ENCODE measurements at places on chromosomes 5 and 9. TPM values are rescaled to one million over a fixed set of nuclear protein-coding genes. Genes with fewer than 3 reads are reported as not detected.

Gene GABRB2
- total RNA-seq: 0.94 TPM

Gene PTPRD
- total RNA-seq: 58.0 TPM

Gene SOX30
- 1.4 TPM for total RNA-seq

Gene ROPN1L
- not detected for total RNA-seq

GRCh38 chr5:127870914-127871313 is 167.7 kb downstream of the CCDC192 start:
- H3K36me3 ChIP-seq: no peaks in the 10 kb centered on the region
- H3K27me3 ChIP-seq: no peaks in the 10 kb centered on the region
- H3K4me1 ChIP-seq: no peaks in the 10 kb centered on the region
- DNase-seq: no peak
- H3K4me3 ChIP-seq: no peak overlapping the region

DNA sequence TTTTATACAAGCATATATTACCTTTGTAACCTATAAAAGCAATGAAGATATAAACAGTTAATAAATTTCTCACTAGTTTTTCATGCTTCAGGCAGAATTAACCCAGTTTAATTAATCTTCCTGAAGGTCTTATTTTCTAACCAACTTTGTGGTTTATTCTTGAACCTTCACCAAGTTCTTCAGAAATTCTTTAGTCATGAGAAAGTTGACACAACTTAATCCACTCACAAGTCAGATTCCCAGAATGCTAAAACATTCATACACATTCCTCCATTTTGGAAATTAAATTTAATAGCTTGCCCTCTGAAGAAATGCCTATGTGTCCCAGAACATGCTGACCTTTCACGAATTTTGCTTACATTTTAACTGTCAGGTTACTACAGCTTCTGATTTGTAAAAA is 105.4 kb upstream of the PAM start:
- no peak overlapping the region for H3K4me3 ChIP-seq
- H3K36me3 ChIP-seq: no peaks in the 10 kb centered on the region
- DNase-seq: no peak
- H3K27me3 ChIP-seq: no peaks in the 10 kb centered on the region

DNA sequence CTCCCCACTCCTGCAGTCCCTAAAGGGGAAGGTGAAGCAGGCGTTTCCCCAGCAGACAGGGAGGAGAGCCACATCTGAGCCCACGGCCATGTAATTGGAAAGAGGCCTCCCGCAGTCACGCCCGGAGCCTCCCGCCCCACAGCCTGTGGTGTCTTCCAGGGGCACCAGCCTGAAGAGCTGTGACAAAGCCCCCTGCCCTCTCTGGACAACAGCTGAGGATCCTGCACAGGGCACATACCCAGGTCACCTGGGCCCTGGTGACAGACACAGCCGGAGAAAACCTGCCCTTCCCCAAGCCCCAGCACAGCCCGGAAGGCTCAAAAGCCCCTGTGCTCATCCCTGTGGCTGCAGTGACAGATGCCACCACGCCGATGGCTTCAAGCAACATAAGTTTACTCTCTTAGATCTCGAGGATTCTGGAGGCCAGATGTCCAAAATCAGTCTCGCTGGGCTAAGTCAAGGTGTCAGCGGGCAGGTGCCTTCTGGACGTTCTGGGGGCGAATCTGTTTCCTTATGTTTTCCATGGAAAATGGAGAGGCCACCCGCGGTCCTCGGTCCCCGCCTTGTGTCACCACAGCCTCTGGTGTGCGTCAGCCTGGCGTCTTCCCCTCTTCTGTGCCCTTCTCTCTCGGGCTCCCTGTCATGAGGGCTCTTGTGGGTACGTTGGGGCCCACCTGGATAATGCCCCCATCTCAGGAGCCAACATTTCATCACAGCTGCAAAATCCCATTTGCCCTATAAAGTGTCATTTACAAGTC is 71.5 kb downstream of the PSMB7 start:
- H3K27ac ChIP-seq: no peak overlapping the region
- no peaks in the 10 kb centered on the region for H3K4me1 ChIP-seq
- no peak for DNase-seq
- H3K27me3 ChIP-seq: no peaks in the 10 kb centered on the region

- H3K4me1 ChIP-seq: no peaks in the 10 kb centered on the region
- no peaks in the 10 kb centered on the region for H3K27me3 ChIP-seq
- H3K27ac ChIP-seq: no peak overlapping the region
These were observed 115.3 kb downstream of the UNC13B start for GRCh38 chr9:35277171-35277520.

DNA sequence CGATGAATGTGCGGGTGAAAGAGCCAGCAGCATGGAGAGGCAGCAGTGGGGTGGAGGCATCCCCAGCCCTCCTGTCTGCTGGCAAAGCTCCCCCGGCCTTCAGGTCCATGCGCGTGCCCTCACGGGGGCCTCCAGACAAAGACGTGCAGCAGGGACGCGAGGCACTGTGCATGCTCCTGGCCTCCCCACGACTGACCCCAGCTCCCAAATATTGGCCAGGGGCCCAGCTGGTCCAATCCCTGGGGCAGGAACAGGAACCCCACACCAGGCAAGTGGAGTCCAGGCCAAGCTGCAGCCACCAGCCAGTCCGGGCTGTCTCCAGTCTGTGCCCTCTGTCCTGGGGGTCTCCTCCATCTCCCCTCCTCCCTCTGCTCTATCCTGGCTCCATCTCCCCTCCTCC is 33.5 kb upstream of the LRRC14B start:
- no peak overlapping the region for H3K27ac ChIP-seq
- H3K4me3 ChIP-seq: no peak overlapping the region
- H3K4me1 ChIP-seq: no peaks in the 10 kb centered on the region
- no peaks in the 10 kb centered on the region for H3K27me3 ChIP-seq
- peaks cover 10% of the 10 kb centered on the region for H3K36me3 ChIP-seq
- no peak for DNase-seq

DNA sequence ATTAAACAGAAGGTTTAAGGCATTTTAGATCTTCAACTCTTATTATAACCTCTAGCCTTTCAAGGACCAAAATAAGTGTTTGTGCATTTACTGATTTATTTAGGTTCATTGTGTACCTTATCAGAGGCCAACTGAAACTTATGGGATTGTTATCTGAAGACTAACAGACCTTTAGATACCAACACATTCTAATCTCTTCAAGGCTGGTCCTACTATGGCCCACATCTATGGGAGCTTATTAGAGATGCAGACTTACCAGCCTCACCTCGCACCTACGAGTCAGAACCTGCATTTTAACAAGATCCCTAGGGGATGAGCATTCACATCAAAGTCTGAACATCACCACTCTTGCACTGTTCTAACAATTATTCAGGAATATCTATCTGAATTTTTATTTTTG is 1.9 kb downstream of the IARS1 start:
- H3K4me1 ChIP-seq: peaks cover 13% of the 10 kb centered on the region
- DNase-seq: no peak

All from GM23338 (cell line).